ENCODE measurements at places on chromosomes 2 and 18. TPM values are rescaled to one million over a fixed set of nuclear protein-coding genes. Genes with fewer than 3 reads are reported as not detected.

GRCh38 chr2:152222975-152223637 lies 47.5 kb upstream of the STAM2 start:
- peak; percentile 69 for DNase-seq

DNA sequence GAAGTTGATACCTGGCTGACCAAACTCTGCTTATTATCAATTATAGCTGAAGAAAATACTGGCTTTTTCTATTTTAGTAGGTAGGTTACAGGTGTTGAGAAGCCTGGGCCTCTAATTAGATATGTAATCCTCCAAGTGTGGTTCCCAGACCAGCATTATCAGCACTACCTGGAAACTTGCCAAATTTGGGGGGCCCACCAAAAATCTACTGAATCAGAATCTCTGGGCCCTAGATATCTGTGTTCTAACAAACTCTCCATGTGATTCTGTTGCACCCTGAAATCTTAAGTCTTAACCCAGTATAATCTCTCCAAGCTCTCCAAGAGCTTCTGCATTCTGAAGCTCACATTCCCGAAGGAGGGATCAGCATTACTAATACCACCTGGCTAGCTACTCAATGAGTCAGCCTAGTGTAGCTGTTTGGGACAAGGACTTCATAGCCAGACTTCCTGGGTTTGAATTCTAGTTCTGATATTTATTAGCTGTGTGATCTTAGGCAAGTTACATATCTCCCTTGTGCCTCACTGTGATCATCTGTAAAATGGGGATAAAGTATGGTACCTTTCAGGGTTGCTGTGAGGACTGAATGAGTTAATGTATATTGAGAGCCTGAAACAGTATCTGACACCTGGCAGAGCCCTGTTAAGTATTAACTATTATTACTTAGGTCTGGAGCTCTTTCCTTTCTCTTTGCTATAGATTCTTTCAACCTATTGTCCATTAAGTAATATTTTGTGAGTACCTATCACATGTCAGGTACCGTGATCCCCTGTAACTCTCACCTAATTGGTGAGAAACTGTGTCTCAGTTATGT lies 94.1 kb upstream of the CD302 start:
- DNase-seq = no peak

DNA sequence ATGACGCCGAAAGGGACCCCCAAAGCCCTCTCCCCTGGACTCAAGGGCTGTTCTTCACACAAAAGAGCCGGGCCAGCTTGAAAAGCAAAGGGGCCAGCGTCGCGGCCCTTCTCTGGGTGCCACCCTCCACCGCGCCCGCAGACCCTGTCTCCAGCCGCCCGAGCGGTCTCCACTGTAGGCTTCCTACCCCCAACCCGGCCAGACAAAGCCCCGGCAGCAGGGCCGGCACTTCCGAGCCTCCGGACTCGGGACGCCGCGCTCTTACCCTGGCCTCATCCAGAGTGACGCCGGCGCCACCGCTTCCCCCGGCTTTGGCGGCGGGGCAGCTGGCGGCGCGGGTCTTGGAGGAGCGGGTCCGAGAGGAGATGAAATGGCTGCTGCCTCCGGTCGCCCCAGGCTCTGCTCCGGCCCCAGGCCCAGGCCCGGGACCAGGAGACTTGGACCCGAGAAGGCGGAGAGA lies 603 bp downstream of the ATAD2B start:
- peak; percentile 69 for DNase-seq

GRCh38 chr18:1652018-1652417 lies 747.3 kb downstream of the ADCYAP1 start:
- no peak for DNase-seq

DNA sequence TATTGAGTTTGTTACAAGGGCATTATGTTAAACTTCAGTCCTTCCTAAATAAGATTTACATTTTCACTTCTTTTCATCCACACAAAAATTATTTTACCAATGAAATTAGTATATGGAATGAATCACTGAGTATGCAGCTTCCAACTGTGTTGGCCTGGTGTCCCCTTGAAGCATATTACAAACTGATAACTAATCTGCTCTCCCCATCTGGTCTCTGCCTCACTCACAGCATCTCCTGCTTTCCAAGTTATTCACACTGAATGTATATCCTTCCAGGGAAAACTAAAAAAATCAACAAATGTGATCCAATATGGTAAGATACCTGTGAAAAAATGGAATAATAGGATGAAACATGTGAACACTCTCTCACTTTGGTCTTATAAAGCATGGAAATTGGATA lies 90.0 kb upstream of the NYAP2 start:
- DNase-seq = no peak

DNA sequence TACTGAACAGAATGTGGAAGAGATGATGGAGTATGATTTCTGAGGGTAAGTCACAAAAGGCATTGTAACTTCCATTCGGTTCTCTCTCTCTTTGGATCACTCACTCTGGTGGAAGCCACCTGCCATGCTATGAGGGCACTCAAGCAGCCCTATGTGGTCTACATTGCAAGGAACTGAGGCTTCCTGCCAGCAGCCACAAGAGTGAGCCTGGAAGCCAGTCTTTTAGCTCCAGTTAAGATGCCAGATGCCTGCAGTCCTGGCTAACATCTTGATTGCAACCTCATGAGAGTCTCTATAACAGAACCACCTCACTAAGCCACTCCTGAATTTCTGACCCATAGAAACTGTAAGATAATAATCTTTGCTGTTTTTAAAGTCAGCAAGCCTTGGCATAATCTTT lies 935.7 kb downstream of the LRP1B start:
- no peak for DNase-seq

DNA sequence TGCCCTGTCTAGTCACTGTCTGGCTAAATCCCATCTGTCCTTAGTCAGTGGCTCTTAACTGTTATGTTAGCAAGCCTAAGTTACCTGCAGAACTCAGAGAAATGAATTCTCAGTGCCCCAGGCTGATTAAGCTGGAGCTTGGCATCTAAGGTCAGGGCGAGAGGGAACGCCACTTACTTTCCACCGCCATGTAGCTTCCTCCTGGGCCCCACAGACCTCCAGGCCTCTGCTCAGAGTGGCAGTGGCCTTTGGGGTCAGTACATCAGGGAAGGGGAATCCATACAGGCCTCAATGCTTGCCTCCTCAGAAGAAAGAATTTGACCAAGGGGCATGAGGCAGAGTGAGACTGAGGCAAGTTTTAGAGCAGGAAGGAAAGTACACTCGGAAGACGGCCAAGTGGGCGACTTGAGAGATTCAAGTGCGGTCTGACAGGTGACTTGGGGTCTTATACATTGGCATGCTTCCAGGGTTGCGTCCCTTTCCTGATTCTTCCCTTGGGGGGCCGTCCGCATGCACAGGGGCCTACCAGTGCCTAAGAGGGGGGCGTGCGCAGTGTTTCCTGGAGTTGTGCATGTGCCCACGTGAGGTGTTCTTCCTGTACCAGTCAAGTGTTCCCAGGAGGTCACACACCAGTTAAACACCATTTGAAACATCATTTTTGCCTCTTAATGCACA lies 64.1 kb downstream of the EMILIN2 start:
- DNase-seq = no peak

- no peak for DNase-seq
Measured at GRCh38 chr2:47043142-47043890, 111.8 kb downstream of the STPG4 start.

DNA sequence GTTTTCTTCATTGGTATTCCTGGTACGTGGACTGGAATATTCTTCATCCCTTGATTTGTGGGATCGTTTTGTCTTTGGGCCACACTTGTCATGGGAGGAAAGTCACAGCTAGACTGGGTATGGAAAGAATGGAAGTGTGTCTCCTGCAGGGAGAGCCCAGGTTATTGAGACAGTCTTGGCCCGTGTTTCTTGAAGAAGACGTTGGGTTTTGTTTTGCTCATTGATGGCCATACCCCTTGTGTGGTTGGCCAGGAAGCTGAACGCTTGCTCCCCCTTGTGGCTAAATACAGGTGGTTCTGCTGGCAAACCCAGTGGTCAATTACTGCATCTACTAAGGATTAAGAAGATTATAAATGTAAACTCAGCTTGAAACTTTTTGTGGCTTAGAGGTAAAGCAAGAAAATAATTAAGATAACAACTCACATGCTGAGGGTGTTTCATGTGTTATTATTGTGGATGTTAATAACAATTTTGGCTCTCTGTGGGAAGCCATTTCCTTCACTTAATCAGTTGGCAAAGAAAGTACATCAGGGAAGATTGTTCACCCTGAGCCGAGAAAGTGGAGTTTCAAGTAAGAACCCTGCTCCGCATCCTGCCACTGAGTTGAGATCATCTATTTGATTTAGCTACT lies 91.8 kb downstream of the NEDD4L start:
- DNase-seq = no peak

- no peak for DNase-seq
Measured at GRCh38 chr2:219521066-219521880, 7.0 kb downstream of the ASIC4 start.

GRCh38 chr2:217727801-217728200 lies 275.0 kb downstream of the TNS1 start:
- no peak for DNase-seq

- DNase-seq = no peak
Measured at GRCh38 chr18:53819174-53819573, 405.3 kb downstream of the MBD2 start.

- no peak for DNase-seq
Measured at GRCh38 chr2:185507719-185508118, 230.9 kb upstream of the FSIP2 start.

GRCh38 chr2:45992021-45992740 lies 305.0 kb upstream of the EPAS1 start:
- no peak for DNase-seq

GRCh38 chr2:124524155-124524915 lies 499.2 kb downstream of the CNTNAP5 start:
- DNase-seq = no peak

GRCh38 chr2:127674241-127675209 lies 805 bp downstream of the LIMS2 start:
- DNase-seq = peak; percentile 71

GRCh38 chr2:237351796-237352195 lies 62.2 kb downstream of the COL6A3 start:
- DNase-seq = no peak

DNA sequence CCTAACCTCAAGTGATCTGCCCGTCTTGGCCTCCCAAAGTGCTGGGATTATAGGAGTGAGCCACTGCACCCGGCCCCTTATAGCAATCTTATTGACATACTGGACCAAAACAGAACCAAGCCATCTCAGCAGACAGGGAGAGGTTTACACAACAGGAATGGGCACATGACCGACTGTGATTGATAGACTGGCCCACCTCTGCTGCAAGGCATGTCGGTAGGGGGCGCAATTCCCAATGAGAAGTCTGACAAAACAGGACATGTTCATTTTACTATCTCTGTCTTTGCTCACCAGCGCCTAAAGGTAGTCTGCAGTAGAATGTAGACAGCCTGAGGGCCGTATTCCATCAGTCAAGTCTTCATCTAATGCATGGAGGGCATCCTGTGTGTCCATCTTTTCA lies 2.0 kb downstream of the LYPD6B start:
- no peak for DNase-seq

DNA sequence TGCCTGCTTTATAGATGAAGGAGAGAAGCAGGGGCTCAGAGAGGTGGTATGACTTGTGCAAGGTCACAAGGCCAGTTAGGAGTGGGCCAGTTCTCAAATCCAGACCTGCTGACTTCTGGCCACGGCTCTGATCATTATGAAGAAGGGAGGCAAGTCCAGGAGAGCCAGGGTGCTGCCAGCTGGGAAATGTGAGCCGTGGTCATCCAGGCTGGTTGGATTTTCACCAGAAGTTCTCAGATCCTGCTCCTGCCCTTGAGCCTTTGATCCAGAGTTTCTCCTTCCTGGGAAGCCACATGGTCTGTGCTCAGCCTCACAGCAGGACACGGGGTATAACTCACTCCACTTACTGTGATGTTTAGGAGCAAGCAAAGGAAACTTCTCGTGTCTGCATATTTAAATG lies 239.9 kb downstream of the KLHL29 start:
- no peak for DNase-seq

- no peak for DNase-seq
Measured at GRCh38 chr2:232674491-232674890, 22.6 kb upstream of the GIGYF2 start.

DNA sequence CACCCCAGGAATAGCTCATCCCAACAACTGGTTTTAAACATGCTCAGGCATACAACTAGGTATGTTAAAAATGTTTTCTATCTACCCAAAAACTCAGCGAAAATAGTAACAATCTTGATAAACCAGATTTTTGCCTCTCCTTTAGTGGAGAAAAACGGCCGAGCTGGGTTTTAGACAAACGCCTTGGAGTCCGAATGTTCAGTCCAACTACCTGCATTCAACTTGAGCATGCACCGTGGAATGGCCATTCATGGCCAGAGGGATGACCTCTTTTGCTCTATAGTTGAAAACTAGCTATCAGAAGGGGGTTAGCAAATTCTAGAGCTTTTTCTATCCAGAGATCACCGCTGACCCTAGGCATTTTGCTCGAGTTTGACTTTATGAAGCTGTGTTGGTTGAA lies 30.8 kb downstream of the PDIA6 start:
- DNase-seq = no peak

GRCh38 chr2:128646691-128647090 lies 328.0 kb upstream of the HS6ST1 start:
- no peak for DNase-seq

DNA sequence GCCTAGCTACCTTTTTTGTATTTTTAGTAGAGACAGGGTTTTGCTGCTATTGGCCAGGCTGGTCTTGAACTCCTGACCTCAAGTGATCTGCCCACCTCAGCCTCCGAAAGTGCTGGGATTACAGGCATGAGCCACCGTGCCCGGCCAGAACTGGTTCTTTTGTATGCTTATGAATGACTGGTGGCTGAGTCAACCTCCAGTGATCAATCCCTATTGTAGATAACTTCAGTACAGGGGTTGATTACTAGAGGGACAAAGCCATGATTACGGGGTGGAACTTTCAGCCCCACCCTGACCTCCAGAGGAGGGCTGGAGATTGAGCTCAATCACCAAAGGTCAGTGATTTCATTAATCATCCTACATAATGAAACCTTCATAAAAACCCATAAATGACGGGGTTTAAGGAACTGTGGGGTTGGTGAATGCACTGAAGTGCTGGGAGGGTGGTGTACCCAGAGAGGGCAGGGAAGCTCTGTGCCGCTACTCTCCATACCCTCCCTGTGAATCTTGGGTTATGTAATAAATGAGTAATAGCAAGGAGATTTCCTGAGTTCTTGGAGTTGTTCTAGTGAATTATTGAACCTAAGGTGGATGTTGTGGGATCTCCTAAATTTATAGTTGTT lies 281.8 kb upstream of the CXCR4 start:
- DNase-seq = no peak

GRCh38 chr18:8218197-8218596 lies 391.0 kb upstream of the RAB12 start:
- DNase-seq = no peak

TMEM169 gene
- total RNA-seq = 1.6 TPM

SPC25 gene
- total RNA-seq = 0.36 TPM

AAK1 gene
- total RNA-seq = 82.4 TPM

GPC1 gene
- 85.4 TPM for total RNA-seq

PAIP2B gene
- total RNA-seq = 25.6 TPM

ABCB11 gene
- 1.5 TPM for total RNA-seq

SLC16A14 gene
- 7.4 TPM for total RNA-seq

NT5C1B gene
- not detected for total RNA-seq

SKOR2 gene
- not detected for total RNA-seq

FBXO36 gene
- total RNA-seq = 3.2 TPM

CENPA gene
- 0.31 TPM for total RNA-seq
